ENCODE measurements at places on chromosomes 11 and 22. TPM values are rescaled to one million over a fixed set of nuclear protein-coding genes. Genes with fewer than 3 reads are reported as not detected.

SCN3B gene
- 120 TPM for total RNA-seq

DYNC2H1 gene
- 103 TPM for total RNA-seq

LRRC55 gene
- 26.8 TPM for total RNA-seq

USH1C gene
- 0.92 TPM for total RNA-seq

DGAT2 gene
- total RNA-seq: 7.2 TPM

OR5P2 gene
- 0.23 TPM for total RNA-seq

FGF3 gene
- not detected for total RNA-seq

KCNQ1 gene
- 0.92 TPM for total RNA-seq

SLC22A9 gene
- not detected for total RNA-seq

GPHA2 gene
- not detected for total RNA-seq

Measured in diencephalon (tissue), 1 donor.